ENCODE measurements at places on chromosomes 7 and 10.

GRCh38 chr10:25023278-25023677, 6.9 kb downstream of the THNSL1 start:
- no peak for DNase-seq

- no peak for DNase-seq
Observed at GRCh38 chr10:67794256-67794655, 43.7 kb downstream of the DNAJC12 start.

DNA sequence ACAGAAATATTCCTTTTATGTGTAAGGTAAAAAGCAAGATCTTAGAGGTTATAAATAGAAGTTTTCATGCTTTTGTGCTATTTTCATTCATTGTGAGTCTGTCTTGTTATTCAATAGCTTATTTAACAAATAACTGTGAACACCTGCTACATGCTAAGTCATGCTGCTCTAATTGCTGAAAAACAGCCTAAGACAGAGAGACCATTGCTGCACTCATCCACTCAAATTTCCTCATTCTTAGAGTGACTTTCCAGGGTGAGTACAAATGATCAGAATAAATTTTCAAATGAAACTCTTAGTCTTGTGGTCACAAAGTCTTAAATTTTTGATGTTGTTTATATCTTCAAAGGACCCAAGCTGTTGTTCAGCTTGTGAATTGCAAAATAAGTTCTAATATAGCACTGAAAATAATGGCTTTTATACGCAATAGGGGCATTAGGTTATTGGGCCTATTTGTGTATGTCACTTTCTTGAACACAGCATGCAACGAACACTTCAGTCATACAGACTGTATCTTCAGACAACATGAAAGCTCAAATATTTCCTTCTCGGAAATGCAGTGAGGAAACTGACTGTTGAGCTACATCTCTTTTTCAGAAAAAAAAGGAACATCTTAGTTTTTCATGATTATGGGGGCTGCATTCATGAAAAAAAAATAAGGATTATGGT, 247.9 kb upstream of the PCDH15 start:
- no peak for DNase-seq

DNA sequence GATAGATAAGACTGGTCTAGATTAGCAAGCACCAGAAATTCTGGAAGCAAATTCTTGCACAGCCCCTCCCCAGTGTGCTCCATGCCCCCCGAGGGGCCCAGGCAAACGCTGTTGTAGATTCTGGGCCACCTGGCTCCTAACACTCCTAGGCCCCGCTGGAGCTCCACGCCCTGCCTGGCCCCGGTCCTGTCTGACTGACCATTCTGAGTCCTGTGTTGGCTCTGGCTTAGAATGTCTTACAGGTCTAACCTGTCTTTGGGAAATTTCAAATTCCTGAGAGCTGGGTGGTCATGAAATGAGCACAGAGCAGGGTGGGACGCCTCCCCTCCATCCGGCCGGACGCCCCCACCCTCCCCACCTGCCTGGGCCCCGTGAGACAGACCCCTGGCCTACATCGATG, 12.6 kb upstream of the OPALIN start:
- no peak for DNase-seq

GRCh38 chr10:50645236-50645635, 21.5 kb upstream of the SGMS1 start:
- DNase-seq: no peak

DNA sequence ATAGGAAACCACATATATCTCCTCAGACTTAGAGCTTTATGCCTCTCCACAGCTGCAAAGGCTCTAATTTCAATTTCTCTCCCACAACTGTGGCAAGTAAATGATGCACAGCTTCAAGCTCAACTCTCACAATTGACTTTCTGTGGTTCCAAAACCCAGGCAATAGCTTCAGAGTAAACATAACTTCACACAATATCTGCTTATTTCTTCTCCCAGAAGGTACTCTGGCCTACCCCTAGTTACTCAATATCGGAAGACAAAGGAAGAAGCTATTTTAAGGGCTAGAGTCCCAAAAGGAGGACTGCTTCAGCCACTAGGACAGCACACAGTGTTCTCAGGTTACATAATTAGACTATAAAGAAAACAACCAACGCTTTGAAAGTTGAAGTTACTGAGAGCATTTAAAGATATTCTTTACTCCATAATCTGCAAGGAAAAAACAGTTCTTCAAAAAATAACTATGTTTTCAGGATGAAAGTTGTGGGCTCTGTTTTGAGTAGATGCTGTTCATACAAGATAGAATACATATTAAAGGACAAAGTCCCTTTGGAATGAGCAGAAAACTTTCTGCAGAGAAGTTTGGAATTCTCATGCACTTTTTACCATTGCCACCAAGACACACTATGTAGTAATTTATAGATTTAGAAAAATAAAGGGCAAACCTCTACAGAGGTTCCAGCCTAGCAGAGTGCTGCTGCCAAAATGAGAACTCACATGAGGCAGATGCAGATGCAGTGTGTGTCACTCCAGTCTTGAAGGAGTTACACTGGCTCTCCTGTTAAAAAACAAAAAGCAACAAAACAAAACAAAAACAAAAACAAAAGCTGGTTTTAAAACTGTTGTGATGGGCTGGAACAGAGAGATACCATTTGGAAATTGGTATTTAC, 81.8 kb downstream of the NT5C2 start:
- DNase-seq: no peak

GRCh38 chr7:15015545-15016314, 113.2 kb upstream of the DGKB start:
- no peak for DNase-seq

GRCh38 chr7:19617901-19618300, 90.9 kb downstream of the POLR1F start:
- no peak for DNase-seq

DNA sequence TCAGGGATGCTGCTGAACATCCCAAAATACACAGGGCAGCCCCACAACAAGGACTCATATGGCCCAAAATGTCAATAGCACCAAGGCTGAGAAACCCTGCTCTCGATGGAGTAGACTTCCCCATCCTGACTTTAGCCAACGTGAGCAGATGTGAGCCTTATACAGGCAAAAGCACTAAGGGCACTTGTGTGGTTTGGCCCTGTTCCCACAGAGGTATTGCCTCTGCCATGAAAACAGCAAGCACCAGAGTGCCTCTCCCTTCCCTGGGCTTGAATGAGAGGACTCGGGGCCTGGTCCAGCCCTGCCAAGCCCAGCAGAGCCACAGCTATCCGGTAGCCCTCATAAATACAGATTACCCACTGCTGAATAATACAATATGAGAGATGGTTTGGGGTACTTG, 47.5 kb downstream of the ACSM6 start:
- DNase-seq: no peak

DNA sequence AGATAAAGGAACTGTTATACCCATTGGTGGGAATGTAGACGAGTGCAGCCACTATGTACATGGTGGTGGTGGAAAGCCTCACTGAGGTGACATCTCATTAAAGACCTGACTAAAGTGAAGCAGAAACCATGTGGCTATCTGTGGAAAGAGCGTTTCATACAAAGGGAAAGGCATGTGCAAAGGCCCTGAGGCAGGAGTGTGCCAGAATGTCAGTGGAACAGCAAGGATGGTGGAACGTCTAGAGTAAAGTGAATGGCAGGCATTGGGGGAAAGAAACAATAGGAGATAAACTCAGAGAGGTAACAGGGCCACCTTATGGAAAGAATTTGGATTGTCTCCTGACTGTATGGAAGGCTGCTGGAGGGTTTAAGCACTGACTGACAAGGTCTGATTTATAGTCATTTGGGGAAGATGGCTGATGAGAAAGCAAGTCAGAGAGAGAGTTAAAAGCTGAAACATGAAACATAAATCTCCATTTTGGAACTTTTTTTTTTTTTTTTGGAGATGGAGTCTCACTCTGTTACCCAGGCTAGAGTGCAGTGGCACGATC, 245.7 kb downstream of the STK31 start:
- DNase-seq: no peak

DNA sequence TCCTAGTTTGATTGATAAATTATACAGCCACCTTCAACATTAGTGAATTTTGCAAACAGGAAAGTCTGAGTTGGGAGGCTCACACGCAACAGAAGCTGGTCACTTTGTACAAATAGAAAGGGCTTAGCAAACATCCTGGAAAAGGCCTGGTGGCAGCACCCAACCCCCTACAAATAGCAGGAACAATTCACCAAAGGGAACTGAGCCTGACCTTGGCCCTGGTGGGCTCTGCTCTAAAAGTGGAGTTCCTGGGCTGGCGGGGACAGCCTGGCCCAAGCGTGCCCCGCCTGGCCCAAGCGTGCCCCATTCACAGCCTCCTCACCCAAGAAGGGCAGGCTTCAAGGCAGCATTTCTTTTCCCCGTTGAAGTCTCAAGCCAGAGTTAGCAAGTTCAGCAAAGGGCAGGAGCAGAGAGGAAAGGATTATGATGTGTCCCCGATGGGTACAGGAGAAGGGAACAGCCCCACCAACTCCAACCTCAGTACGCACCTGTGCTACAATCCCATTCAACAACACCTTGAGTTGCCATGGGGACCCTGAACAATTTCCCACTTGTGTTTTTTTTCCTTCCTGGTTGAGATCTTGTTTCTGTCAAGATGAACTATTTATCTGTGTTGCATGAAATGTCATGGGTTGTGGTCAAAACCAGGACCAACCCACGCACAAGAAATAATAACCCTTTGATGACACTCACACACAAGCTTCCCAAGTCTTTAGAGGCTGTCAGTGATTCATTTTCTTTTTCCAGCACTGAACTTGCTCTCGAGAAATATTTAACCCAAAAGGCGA, 43.4 kb downstream of the RGS10 start:
- no peak for DNase-seq

- no peak for DNase-seq
Observed at GRCh38 chr7:83321011-83321410, 158.3 kb upstream of the PCLO start.

GRCh38 chr10:5937016-5937415, 40.3 kb downstream of the IL15RA start:
- DNase-seq: no peak

- DNase-seq: no peak
Observed at GRCh38 chr7:102261451-102261850, 25.2 kb upstream of the SH2B2 start.

DNA sequence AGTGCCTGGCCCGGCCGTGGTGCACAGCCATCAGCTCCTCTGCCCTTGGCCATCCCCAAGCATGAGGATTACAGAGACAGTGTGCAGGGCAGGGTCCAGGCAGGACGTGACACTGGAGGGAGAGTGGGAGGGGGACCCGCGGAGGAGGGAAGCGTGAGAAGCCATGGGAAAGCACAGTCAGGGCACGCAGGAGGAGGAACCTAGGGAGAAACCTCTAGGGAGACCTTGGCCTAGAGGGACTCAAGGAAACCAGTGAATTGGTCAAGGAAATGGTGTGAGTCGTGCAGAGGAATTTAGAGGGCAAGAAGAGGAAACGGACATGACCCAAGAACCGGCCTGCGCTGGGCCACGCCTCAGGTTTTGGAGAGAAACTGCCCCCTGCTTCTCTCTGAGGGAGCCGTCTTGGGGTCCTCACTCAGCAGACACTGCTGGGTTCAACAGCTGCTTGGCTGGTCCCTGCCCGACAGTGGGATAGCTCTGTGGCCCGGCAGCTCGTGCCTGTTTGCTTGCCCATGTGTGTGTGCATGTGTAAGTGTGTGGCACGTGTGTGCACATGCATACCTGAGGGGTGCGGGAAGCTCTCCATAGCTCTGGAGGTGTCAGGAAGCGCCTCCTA, 3.2 kb downstream of the OPN4 start:
- DNase-seq: no peak

DNA sequence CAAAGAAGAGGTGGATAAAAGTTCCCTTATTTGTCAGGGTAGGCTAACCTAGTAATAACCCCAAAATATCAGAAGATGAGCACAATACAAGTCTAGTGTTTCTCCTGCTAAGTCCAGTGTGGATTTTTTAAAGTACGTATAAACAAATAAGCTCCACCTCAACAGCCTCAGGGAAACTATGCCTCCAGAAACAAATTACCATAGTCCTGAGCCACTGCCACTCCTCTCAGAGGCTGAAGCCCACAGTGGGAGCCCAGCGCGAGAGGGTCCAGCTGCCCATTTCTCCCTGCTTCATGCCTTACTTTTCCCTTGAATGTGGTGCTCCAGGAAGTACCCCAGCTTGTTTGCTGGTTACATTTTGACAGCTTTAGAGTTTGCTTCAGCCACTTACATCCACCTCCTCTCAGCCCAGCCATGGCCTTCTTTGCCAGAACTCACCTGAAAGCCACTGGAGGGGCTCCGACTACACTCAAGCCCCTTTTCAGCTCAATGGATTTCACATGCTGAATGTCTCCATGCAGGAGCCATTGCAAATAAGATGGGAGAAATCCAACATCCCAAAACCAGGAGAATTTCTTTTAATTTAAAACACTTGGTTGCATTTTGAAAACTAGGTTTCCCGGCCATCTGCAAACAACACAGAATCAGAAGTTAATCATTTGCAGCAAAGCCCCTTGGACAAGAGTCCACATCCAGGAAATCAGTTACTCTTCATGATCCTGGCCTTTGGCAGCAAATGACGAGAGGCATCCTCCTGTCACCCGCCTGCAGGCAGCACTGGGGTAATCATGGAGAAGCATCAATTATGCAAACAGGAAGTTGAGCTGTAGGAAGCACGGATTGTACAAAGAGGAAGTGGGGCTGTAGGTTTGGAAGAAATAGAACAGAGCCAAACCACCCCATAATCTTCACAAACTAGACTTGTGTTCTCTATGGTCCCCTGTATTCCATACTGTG, 138.1 kb downstream of the HERPUD2 start:
- no peak for DNase-seq

- DNase-seq: no peak
Observed at GRCh38 chr10:59064759-59065539, 111.5 kb upstream of the PHYHIPL start.

- no peak for DNase-seq
Observed at GRCh38 chr7:120645966-120646365, 212.0 kb downstream of the TSPAN12 start.

GRCh38 chr7:117143580-117143979, 179.3 kb downstream of the WNT2 start:
- no peak for DNase-seq

All from activated CD4-positive, alpha-beta T cell treated with anti-CD3 and anti-CD28 coated beads, Interleukin-2, amount 50 U/mL, for 4 hours (primary cell).